Activated naive CD8-positive, alpha-beta T cell treated with anti-CD3 and anti-CD28 coated beads, Interleukin-2, amount 10 ng/mL, durations not matched to agents 7 days and 5 days (primary cell): ENCODE measurements at places on chromosomes 6 and 20. TPM values are rescaled to one million over a fixed set of nuclear protein-coding genes. Genes with fewer than 3 reads are reported as not detected.

Gene PPP1R11
- total RNA-seq: 52.5 TPM

Gene IL20RA
- not detected for total RNA-seq

Gene TRIM40
- total RNA-seq: not detected

Gene VNN1
- not detected for total RNA-seq

Gene CCM2L
- total RNA-seq: not detected

Gene HSF2
- total RNA-seq: 20.7 TPM

Gene BPIFB4
- not detected for total RNA-seq

Gene HLA-C
- 1,328 TPM for total RNA-seq

Gene ZNF165
- 1.2 TPM for total RNA-seq

Gene DIDO1
- total RNA-seq: 100 TPM

DNA sequence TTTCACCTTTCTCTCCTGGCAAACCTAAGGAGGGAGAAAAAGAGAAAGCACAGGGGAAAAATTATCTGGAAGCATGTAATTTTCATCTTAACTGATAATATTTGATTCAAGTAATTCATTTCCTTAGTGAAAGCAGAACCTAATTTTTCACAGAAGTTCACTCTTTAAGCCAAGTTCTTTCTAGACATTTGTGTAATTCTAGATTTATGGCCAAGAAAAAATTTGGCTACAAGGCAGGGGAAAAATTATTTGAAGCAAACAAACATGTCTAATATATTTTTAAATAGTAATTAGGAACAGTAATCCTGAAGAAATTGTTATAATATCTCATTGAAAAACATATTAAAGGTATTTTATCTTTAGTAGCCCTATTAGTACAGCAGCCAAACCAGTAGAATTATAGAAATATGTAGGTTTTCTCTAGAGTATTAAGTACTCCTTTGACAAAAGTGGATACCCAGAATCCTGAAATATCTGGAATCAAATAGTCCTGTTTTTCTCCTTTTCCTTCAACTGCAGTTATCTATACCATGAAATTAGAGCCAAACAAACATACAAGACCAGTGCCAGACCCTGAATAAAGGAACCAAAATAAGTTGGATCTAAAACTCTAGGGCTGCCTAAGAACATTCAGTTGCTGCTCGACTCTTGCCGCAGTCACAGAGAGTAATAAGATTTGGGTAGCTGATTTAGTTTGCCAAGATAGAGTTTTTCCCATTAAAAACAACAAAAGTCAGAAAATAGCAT lies 116.5 kb downstream of the COL12A1 start:
- no peak for DNase-seq
- H3K4me3 ChIP-seq: no peak overlapping the region

- no peak overlapping the region for H3K4me3 ChIP-seq
- no peak for DNase-seq
- no peaks in the 10 kb centered on the region for H3K4me1 ChIP-seq
- no peaks in the 10 kb centered on the region for H3K27me3 ChIP-seq
- H3K36me3 ChIP-seq: no peaks in the 10 kb centered on the region
Observed at GRCh38 chr6:10307476-10307875, 107.4 kb downstream of the TFAP2A start.

DNA sequence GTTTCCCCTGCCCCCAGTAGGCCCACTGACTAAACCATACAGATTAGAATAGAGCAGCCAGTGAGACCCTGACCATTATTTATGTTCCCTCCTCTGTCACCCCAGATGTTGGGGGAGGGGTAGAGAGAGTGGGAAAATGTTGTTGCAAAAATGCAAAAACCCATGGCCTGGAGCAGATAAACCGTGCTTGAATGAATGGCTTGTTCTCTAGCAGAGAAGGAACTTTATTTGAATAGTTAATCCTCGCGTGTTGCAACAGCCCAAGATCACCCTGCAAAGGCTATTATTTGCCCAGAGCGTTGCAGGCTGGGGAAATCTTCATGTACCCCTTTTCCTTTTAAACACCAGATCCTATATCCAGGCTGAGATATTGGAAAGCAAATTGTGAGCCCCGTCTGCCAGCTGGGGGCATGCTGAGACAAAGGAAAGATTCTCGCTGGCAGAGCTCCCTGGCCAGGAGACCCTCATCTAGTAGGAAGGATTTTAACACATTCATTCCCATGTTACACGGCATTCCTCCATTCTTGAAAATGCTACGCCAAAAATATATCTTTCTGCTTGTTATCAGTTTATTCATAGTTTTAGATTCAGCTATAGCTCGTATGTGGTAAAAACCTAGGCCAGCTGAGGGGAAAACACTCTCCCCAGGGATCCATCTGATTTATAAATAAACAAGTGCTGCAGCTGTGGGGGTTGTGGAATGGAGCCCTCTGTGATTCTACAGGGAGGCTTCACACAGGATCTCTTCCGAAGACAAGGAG lies 53.0 kb downstream of the LINC00237 start:
- H3K27ac ChIP-seq: no peak overlapping the region
- H3K36me3 ChIP-seq: no peaks in the 10 kb centered on the region
- no peaks in the 10 kb centered on the region for H3K4me1 ChIP-seq
- no peak for DNase-seq

DNA sequence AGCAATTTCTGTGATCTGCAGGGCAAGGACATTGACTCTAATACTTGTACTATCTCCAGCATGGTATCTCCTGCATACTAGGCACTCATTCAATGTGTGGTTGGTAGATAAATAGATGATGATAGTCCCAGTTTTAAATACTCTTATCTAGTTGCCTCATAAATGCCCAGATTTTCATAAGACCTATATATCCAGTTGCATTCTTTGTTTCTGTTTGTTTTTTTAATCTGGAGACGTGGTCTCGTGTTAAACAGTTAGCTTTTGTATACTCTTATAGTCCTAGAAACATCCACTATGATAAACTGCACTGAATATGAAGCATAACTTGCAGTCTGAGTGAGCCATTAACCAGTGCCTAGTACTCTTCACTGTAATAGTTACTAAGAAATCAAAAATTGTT lies 35.5 kb upstream of the SUMO4 start:
- H3K4me3 ChIP-seq: peak overlapping the region; percentile 22
- no peaks in the 10 kb centered on the region for H3K27me3 ChIP-seq
- DNase-seq: no peak

- H3K27ac ChIP-seq: no peak overlapping the region
- no peaks in the 10 kb centered on the region for H3K4me1 ChIP-seq
- H3K27me3 ChIP-seq: no peaks in the 10 kb centered on the region
- no peak overlapping the region for H3K4me3 ChIP-seq
- DNase-seq: no peak
Observed at GRCh38 chr20:13119583-13119982, 101.5 kb upstream of the ISM1 start.

GRCh38 chr6:128033156-128033555 lies 132.3 kb upstream of the THEMIS start:
- peaks cover 35% of the 10 kb centered on the region for H3K4me1 ChIP-seq
- peaks cover 30% of the 10 kb centered on the region for H3K36me3 ChIP-seq
- DNase-seq: no peak
- no peak overlapping the region for H3K4me3 ChIP-seq
- H3K27ac ChIP-seq: no peak overlapping the region

DNA sequence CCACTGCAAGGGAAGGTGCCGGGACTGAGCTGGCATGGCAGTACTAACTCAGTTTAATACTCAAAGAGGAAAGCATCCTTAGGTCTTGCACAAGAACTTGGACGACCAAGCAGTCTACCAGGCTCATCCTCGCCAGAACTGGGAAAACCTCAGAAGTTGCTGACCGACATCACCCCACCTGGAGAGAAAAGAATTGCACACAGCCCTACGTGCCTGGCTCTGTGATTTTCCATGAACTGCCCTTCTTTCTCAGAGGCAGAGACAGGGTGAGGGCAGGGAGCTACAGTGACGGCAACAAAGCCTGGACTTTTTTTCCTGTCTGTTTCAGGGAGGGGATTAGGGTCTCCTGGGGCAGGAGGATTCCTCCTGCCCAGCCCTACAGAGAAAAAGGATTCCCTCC lies 8.0 kb downstream of the JAG1 start:
- no peak overlapping the region for H3K27ac ChIP-seq
- H3K36me3 ChIP-seq: peaks cover 3% of the 10 kb centered on the region
- no peak overlapping the region for H3K4me3 ChIP-seq

GRCh38 chr6:72022830-72023229 lies 136.5 kb downstream of the RIMS1 start:
- DNase-seq: no peak
- H3K27ac ChIP-seq: no peak overlapping the region
- no peaks in the 10 kb centered on the region for H3K36me3 ChIP-seq
- no peaks in the 10 kb centered on the region for H3K27me3 ChIP-seq
- H3K4me1 ChIP-seq: no peaks in the 10 kb centered on the region

- no peak for DNase-seq
- no peaks in the 10 kb centered on the region for H3K4me1 ChIP-seq
- H3K27ac ChIP-seq: no peak within 1 kb of the TSS
- peak within 1 kb of the TSS; percentile 59 for H3K4me3 ChIP-seq
- peaks cover 59% of the 10 kb centered on the region for H3K27me3 ChIP-seq
- no peaks in the 10 kb centered on the region for H3K36me3 ChIP-seq
Observed at GRCh38 chr20:45469336-45470261, at the start of gene WFDC2. TSS of gene WFDC2 (plus strand) at chr20:45469753. CDS start at chr20:45469782, 29 bp downstream.

DNA sequence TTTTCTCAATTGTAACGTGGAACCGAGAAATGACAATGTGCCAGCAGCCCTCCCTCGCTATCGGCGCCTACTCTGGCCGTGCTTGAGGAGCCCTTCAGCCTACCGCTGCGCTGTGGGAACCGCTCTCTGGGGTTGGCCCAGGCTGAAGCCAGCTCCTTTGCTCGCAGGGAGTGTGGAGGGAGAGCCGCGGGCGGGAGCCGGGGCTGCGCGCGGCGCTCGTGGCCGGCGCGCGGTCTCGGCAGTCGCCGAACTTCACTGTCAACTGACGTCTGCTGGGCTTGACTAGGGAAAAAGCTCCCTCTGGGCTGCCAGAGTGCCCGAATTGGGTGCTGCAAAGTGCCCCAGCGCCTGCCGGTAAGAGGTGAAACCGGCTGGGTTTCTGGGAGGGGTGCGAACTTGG lies 29.7 kb upstream of the GCNT2 start:
- H3K4me1 ChIP-seq: no peaks in the 10 kb centered on the region
- H3K27ac ChIP-seq: no peak overlapping the region
- H3K4me3 ChIP-seq: no peak overlapping the region

- no peak overlapping the region for H3K27ac ChIP-seq
- H3K36me3 ChIP-seq: peaks cover 2% of the 10 kb centered on the region
- peak overlapping the region; percentile 63 for H3K4me3 ChIP-seq
- H3K4me1 ChIP-seq: peaks cover 31% of the 10 kb centered on the region
Observed at GRCh38 chr6:147205690-147206600, 1.7 kb downstream of the STXBP5 start.

DNA sequence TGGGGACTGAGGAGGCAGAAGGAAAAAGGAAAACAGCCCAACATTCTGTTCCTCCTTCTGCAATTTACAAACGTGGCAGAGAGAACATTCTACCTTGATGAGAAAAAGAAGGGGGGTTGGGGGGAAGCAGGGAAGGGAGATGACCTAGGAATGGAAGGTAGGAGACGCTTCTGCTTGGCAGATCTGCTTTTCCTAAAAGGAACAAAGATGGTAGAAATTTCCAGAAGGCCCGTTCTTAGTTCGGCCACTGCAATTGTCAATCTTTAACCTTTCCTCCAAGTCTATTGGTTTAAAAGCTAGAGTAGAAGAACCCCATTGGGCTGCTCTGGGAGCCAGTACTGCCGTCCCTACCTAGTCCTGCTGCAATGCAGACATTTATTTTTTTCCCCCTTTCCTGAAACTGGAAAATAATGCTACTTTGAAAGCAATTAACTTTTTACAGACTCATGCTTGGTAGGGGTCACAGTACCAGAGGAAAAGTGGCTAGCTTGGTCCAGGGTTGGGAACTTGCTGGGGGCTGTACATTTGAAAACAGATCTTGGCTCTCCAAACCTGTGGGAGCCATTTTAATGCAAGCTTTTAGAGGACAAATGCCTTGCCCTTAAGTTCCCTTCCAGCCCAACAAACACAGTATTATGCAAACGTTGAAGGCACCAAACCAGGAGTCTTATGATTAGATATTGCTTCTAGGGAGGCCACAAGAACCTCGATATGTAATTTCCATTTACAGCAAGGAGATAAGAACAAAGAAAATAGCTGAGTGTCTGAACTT lies 2.6 kb downstream of the ZMYND8 start:
- H3K4me3 ChIP-seq: no peak overlapping the region
- H3K36me3 ChIP-seq: peaks cover 24% of the 10 kb centered on the region
- peaks cover 44% of the 10 kb centered on the region for H3K4me1 ChIP-seq
- H3K27ac ChIP-seq: peak overlapping the region; percentile 99
- no peak for DNase-seq

- H3K27ac ChIP-seq: no peak overlapping the region
- no peak for DNase-seq
Observed at GRCh38 chr20:37375227-37375626, 29.3 kb downstream of the SRC start.

- H3K27ac ChIP-seq: no peak overlapping the region
- H3K4me1 ChIP-seq: no peaks in the 10 kb centered on the region
- H3K4me3 ChIP-seq: no peak overlapping the region
- no peak for DNase-seq
- H3K36me3 ChIP-seq: no peaks in the 10 kb centered on the region
- no peaks in the 10 kb centered on the region for H3K27me3 ChIP-seq
Observed at GRCh38 chr6:97705568-97705967, 422.6 kb upstream of the MMS22L start.

GRCh38 chr20:49882171-49882970 lies 33.0 kb downstream of the SPATA2 start:
- H3K36me3 ChIP-seq: peaks cover 12% of the 10 kb centered on the region
- no peak overlapping the region for H3K4me3 ChIP-seq
- H3K27me3 ChIP-seq: no peaks in the 10 kb centered on the region
- DNase-seq: no peak
- H3K4me1 ChIP-seq: no peaks in the 10 kb centered on the region

DNA sequence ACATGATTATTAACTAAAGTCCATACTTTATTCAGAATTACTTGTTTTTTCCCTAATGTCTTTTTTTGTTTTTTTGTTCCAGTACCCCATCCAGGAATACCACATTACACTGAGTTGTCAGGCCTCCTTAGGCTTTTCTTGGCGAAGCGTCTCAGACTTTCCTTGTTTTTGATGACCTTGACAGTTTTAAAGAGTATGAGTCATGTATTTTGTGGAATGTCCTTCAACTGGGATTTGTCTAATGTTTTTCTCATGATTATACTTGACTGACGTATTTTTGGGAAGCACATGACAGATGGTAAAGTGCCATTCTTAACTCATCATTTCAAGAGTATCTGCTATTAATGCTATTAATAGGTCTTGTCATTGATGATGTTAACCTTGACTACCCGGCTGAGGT lies 23.6 kb downstream of the ENPP1 start:
- DNase-seq: no peak
- H3K4me3 ChIP-seq: no peak overlapping the region
- H3K36me3 ChIP-seq: no peaks in the 10 kb centered on the region
- no peaks in the 10 kb centered on the region for H3K4me1 ChIP-seq
- H3K27ac ChIP-seq: no peak overlapping the region

DNA sequence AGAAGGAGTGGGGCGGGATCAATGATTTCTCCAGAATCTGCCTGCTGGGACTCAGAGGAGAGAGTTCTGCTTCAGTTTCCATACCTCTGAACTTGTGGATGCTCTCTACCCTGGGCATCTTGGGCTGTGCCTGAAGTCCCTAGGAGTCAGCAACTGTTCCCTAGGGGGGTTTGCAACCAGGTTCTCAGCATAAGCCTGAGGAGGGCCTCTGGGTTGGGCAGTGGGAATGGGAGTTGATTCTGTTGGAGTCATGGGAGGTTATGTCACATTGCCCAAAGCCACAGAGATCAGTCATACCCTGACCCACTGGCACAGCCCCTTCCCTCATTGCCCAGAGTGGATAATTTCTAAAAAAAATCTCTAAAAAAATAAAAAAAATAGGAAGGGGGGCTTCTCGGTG lies 47.4 kb downstream of the MOCS1 start:
- H3K27ac ChIP-seq: no peak overlapping the region
- no peaks in the 10 kb centered on the region for H3K4me1 ChIP-seq
- no peaks in the 10 kb centered on the region for H3K36me3 ChIP-seq
- H3K4me3 ChIP-seq: no peak overlapping the region
- no peak for DNase-seq
